ENCODE measurements at places on chromosomes 7 and 10. TPM values are rescaled to one million over a fixed set of nuclear protein-coding genes. Genes with fewer than 3 reads are reported as not detected.

DNA sequence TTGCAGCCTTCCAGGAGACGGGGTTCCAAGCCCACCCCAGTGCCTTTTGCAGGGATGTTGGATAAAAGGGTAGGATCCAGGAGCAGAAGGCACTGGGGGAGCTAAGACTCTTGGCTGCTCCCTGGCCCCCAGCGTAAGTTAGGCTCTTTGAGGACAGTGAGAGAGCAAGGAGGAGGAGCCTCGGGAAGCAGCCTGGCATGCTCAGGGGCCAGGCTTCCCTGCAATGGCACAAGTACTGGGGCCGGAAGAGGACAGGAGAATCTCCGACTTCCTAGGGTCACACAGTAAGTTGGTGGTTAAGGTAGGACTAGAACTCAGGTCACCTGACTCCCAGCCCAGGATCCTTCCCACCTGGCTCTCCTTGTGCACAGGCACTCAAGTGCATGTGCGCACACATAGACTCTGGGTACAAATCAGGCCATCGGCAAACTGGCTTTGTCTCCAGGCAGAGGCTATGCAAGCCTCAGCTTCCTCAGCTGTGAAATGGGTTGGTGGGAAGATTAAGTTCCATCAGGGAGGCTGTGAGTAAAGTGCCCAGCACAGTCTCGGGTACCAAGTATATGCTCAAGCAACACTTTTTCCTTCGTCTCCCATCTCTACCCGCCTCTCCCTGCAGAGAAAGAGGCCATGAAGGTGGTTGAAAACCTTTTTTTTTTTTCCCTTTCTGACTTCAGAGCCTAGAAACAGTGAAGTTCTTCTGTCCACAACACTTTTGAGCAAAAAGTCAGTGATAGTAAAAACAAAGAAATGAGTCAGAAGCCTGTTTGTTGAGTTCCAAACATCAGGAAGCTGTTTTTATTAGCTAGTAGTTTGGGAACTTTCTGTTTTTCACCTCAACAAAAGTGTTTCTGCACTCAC is 79.1 kb downstream of the NEURL1 start:
- DNase-seq = no peak

DNA sequence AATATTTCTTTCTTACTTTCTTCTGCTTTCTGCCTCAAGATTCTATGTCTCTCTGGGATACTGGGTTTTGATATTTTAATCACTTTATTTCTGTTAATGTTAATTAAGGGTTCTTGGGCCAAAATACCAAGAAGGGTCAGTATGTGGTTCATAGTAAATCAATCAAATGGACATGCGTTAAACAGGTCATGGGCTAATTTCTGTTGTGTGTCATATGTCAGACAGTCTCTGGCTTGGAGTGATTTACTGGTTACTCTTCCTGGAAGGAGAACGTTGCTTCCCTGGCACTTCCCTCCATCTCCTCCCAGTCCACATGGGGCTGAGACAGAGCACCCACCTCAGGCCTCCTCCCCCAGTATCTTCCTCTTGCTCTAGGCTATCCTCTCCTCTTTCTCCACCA is 489.1 kb downstream of the SUGCT start:
- no peak for DNase-seq

DNA sequence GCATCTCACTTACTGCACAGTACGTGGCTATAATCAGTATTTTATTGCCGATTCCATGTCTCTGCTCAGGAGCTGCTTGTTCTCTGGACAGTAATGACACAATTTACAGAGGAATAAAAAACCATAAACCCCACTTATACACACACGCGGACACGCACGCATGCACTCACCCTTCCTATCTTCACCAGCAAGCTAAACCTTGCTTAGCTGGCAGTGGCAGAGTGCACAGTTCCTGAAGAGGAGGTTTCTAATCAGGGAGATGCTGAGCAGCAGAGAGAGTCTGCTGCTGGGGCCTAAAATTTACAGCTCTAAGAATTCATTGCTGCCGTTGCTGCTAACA is 66.3 kb downstream of the SND1 start:
- no peak for DNase-seq

GRCh38 chr10:128930515-128930914 is 536.5 kb upstream of the MGMT start:
- DNase-seq = no peak

GRCh38 chr10:2294739-2295138 is 557.4 kb upstream of the ADARB2 start:
- no peak for DNase-seq

The IRF5 gene
- total RNA-seq = 10.3 TPM

The LRRN3 gene
- total RNA-seq = 0.05 TPM

Measured in posterior vena cava (tissue), 2 donors.